ENCODE measurements at places on chromosomes 11 and 22. TPM values are rescaled to one million over a fixed set of nuclear protein-coding genes. Genes with fewer than 3 reads are reported as not detected.

The MIOX gene
- polyA plus RNA-seq = 0.18 TPM

The FAT3 gene
- 39.5 TPM for polyA plus RNA-seq

The OR4D6 gene
- polyA plus RNA-seq = not detected

The BTBD18 gene
- polyA plus RNA-seq = 0.21 TPM

The FOLR1 gene
- 3.4 TPM for polyA plus RNA-seq

The ESAM gene
- 38.2 TPM for polyA plus RNA-seq

The CARD10 gene
- 13.0 TPM for polyA plus RNA-seq

The TNNI2 gene
- 0.35 TPM for polyA plus RNA-seq

The RNF26 gene
- polyA plus RNA-seq = 27.0 TPM

The CCDC89 gene
- 1.2 TPM for polyA plus RNA-seq

The OR51Q1 gene
- not detected for polyA plus RNA-seq

The APLNR gene
- 51.8 TPM for polyA plus RNA-seq

The OR8G5 gene
- polyA plus RNA-seq = not detected

The CDKN1C gene
- 60.9 TPM for polyA plus RNA-seq

The OR8D1 gene
- not detected for polyA plus RNA-seq

The PIWIL4 gene
- 4.2 TPM for polyA plus RNA-seq

The TP53I11 gene
- 101 TPM for polyA plus RNA-seq

The KCNK4 gene
- polyA plus RNA-seq = 7.8 TPM

The TEAD1 gene
- 39.2 TPM for polyA plus RNA-seq

The ALDH3B2 gene
- not detected for polyA plus RNA-seq

The PELI3 gene
- 24.3 TPM for polyA plus RNA-seq

The OR52E8 gene
- polyA plus RNA-seq = not detected

The TRIM49 gene
- polyA plus RNA-seq = not detected

The MPPED2 gene
- 72.2 TPM for polyA plus RNA-seq

The MUC2 gene
- not detected for polyA plus RNA-seq

The DCHS1 gene
- polyA plus RNA-seq = 42.8 TPM

The PAMR1 gene
- polyA plus RNA-seq = 16.0 TPM

The DAGLA gene
- 21.7 TPM for polyA plus RNA-seq

The UPK3A gene
- not detected for polyA plus RNA-seq

The OR6T1 gene
- not detected for polyA plus RNA-seq

The SLC22A12 gene
- polyA plus RNA-seq = not detected
